Iris pigment epithelial cell (primary cell): ENCODE measurements at places on chromosomes 2 and 18.

DNA sequence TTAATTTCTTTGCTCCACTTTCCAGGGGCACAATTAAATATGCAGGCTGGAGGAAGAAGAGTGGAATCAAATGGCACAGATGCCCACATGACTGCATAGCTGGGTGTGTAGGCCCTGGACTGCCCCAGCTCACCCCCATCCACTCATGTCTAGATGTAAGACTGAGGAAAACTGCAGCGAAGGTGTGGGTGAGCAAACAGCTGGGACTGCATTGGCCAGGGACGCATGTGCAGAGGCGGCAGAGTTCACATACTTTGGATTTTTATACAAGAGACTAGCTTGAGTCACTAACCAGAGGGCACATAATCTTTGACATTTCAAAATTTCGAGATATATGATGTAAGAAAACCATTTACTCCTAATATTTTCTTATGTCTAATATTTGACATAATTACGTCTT lies 60.1 kb downstream of the SPIRE1 start:
- peak; percentile 94 for DNase-seq

DNA sequence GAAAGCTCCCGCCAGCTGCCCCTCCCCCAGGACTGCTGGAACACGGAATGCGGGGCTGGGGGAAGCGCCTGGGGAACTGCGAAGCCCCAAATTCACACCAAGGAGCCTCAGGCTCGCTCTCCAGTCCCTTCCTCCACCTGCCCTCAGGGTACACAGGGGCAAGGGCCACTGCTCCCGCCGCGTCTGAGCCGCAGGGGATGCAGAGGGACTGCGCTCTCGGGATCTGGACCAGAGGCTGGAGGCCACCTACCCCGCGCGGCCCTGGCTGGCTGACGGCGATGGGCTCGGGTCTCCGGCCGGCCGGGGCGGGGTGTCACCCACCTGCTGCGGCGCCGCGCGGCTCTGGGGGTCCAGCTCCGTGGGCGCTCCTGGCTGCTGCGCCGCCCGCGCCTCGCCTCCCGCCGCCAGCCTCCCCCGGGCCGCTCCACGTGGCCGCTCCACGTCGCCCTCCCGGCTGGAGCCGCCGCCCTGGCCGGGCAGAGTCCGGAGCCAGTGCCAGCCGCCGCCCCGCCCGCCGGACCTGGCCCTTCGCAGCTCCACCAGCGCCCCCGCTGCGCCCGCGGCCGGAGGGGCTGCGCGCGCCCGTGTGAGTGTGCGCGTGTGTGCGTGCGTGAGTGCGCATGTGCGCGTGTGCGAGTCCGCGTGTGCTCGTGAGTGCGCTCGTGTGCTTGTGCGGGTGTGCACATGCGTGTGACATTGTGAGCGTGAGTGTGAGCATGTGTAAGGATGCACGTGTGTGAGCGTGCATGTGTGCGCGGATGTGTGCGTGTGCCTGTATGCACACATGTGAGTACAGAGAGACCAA lies at the start of gene CGREF1:
Gene CGREF1 (minus strand): TSS at position 604 of the 805 bp plus-strand sequence. CDS start 14,762 bp downstream, outside the sequence.
- no peak for DNase-seq

DNA sequence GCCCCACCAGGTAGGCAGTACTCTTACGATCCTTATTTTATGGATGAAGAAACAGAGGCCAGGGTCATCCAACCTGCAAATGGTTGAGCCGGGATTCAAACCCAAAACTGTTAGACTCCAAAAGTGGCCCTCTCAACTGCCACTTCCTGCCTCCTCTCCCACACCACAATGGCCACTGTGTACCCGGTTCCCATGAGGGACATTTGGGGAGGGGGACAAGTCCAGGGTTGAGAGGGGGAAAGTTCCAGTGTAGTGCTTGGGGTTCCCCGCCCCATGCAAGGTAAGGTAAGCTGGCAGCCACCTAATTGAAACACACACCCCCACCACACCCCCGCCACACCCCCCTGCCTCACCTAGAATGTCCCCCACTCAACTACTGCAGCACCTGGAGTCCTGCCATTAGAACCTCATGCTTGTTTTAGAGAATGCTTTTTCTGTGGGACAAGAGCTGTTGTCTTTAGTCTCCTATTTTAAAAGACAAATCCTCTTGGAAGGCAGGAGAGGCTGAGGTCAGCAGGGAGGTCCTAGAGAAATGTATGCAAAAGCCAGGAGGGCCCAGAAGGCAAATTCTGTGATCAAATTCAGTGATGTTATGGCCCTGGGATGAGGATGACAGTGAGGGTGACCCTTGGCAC lies 145.2 kb downstream of the ZFP36L2 start:
- no peak for DNase-seq

DNA sequence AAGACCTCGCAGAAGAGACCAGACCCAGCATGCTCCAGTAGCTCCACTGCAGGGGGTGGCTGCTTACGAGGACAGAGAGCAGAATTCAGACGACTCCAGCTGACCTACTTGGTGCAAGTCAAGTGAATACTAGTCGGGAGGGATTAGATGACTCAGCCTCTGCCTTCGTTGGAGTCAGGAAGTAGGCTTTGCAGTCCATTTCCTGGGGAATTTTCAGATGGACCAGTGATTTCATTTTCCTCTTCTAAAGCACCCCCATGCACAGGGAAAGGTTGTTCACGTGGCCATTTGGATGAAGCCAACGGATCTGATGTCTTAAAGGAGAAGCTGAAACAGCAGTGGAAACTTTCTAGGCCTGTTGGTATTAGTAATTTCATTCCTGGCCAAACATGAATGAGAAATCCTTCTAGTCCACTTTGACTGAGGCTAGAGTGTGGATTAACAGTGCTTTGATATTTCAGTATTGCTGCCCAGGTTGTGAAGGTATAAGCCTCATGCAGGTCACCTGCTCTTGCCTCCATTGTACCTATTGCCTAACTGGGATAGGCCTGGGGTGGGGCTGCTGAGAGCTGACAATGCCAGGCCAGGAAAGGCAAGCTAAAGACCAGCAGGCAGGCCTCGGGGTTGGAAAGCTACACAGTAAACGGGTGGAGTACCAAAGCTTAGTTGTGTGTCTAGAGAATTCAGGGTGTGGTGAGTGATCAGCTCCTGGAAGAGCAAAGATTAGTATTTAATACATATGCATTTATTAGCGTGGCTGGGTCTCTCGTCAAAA lies 117.6 kb upstream of the FOSL2 start:
- DNase-seq, result peak; percentile 99

DNA sequence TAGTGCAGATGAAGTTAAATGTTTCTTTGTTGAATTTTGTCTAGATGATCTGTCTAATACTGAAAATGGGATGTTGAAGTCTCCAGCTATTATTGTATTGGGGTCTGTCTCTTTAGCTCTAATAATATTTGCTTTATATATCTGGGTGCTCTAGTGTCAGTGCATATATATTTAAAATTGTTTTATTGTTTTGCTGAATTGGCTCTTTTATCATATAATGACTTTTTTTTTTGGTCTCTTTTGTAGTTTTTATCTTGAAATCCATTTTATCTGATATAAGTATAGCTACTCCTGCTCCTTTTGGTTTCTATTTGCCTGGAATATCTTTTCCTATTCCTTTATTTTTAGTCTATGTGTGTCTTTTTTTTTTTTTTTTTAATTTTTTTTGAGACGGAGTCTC lies 79.2 kb downstream of the COMMD1 start:
- DNase-seq, result no peak

GRCh38 chr18:9153256-9153655 lies 16.7 kb downstream of the ANKRD12 start:
- no peak for DNase-seq

- DNase-seq, result peak; percentile 65
These were observed 83.9 kb downstream of the ARHGEF4 start for GRCh38 chr2:130920415-130921163.

DNA sequence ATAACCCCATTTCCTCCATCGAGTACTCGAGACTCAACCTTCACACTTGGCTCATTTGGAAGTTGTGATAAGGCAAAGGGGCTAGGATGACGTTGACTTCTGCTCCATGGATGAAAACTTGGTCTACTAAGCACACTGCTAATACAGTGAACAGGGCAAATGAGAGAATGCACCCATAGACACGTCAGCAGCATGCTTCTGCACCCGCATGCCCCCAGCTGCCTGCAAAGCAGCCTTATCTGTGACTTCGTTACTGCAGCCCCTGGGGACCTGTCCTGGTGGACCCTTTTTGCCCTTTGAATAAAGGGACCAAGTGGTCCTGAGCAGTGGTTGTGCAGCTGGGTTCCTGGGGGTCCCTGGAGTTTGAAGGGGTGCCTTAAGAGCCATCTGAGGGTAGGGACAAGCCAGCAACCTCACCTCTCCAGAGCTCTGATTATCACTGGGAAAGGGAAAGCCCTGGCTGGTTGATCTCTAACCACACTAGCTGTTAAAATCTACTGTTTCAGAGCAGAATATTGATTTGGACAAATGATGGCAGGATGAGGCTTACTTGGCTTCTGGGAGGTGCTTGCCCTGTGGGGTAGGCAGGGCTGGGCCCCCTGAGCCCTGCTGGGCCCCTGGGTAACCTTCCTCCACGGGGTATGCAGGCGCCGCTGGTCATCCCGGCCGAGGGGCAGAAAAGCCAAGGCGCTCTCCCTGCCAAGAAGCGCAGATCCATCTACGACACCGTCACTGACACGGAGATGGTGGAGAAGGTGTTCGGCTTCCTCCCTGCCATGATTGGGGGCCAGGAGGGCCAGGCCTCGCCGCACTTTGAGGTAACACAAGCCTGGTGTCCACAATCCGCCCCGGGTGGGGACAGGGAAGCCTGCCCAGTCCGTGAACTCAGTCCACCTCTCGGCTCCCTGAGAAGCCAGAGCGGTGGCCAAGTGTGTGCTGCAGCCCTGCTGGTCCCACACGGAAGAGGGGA lies 37.6 kb upstream of the GPR17 start:
- no peak for DNase-seq

DNA sequence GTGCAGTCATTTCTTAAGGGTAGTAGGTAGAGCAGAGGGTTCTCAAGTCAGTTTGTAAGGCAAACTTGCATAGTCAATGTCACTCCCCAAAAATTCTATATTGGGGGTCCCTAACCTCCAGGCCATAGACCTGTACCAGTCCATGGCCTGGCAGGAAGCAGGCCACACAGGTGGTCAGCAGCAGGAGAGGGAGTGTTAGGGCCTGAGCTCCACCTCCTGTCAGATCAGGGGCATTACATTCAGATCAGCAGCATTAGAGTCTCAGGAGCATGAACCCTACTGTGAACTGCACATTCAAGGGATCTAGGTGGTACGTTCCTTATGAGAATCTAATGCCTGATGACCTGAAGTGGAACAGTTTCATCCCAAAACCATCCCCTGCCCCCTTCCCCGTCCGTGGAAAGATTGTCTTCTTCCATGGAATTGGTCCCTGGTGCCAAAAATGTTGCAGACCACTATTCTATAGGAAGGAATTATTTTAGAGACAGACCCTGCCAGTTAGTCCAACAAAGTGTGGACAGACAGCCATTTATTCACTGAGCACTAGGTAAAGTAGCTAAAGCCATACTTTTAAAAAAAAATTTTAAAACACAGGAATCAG lies 6.7 kb downstream of the COA5 start:
- DNase-seq, result peak; percentile 55

GRCh38 chr2:168471163-168471475 lies 15.0 kb downstream of the CERS6 start:
- no peak for DNase-seq

DNA sequence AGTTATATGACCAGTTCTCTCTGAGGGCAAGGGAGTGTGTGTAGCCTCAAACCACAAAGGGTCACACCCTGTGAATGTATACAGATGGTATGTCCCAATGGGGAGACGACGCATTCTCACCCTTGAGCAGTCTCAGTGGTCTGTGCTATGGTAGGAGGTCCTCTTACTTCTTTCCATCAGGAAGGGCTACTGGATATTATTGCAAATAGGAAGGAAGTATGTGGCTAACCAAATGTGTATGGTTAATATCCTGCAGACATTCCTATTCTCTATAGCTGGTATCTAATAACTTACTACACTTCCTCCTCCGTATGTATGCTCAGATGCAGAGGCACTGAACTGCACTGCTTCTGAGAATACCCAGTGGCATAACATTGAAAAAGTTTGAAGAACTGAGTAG lies 306.7 kb upstream of the CCDC68 start:
- DNase-seq, result peak; percentile 86

DNA sequence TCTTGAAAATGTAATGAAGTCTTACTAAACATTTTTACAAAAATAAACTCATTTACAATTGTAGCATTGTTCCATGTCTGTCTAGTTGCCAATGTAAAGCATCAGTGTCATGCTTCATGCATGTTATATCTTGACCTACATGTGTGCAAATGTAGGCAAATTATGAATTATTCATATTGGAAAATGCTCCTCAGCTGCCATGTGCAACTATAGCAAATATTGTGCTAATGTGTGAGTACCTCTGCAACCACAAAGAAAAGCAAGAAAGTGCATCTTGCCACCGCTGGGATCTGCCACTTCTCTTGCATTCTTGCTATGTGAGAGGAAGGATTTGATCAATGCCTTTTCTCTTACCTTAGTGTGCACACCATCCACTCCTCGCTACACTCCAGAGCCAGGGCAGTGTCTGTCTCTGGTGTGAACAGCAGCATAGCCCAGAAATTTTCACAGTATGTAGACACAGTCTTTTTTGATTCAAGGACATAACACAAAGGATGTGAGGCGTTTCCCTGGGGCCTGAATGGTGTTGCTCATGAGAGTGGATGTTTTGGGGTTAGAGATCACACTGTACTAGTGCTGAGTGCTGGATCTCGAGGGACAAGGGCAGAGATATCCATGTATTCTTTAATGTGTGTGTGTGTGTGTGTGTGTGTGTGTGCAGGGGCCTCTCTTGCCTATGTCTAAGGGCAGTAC lies 47.6 kb upstream of the HAAO start:
- no peak for DNase-seq
